ENCODE measurements at places on chromosomes 3 and 15.

- no peak for DNase-seq
Observed at GRCh38 chr3:61924090-61924735, 362.8 kb downstream of the PTPRG start.

GRCh38 chr15:79680720-79681119, 216.1 kb downstream of the MTHFS start:
- no peak for DNase-seq

DNA sequence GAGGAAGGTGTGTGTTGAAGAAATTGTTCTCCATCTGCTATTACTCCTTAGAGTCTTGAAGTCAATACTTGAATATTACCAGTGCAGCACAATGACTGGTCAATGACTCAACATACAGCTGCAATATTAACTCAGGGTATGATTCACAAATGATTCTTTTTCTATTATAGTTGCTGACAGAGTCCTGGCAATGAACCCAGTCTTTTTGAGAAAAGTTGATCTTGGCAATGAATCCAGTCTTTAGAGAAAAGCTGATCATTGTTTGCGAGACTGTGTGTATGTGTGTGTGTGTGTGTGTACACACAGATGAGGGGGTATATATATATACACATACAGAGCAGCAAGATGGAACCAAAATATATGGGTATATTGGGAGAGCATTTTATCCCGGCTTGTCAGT, 315.1 kb downstream of the ZNF385D start:
- no peak for DNase-seq

DNA sequence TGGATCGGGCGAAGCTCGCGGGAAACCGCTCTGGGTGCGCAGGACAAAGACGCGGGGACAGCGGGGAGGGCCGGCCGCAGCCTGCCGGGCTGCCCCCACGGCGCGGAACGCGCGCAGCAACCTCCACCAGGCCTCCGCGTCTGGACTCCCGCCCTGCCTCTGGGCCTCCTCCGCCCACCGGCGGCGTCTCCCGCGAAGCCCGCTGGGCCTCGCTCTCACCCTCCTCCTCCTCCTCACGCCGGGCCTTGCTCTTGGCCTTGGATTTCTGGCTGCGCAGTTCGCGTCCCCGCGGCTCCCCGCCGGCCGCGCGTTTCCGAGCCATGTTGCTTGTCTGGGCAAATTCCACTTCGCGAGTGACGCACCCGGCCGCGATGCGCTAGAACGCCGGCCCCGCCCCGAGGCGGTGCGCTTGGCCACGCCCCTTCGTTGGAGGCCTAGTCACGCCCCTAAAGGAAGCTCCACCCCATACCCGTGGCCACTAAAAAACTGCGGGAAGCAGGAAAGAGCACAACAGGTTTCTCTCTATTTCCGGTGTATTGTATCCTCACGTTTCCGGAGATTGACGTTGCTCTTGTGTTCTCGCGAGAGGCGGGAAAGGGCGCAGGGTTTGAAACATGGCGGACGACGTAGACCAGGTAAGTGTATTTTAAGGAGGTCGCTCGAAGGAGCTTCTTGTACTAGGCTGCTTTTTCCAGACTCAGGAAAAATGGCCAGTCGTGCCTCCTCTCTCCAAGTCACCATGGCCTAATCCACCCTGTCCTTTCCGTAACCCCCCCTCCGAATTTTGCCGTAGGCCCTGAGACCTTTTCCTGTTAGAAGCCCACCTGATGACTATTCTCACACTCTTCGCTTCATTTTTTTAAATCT, at the start of the genes LSM3 and XPC:
TSS of gene LSM3 (plus strand) at position 571 of the 867 bp plus-strand sequence. CDS start at position 615, 44 bp downstream.
TSS of gene XPC (minus strand) at position 355 of the 867 bp plus-strand sequence. CDS start at position 322, 33 bp downstream.
- DNase-seq = peak; percentile 99

- DNase-seq = no peak
Observed at GRCh38 chr3:50078091-50078490, 10.6 kb upstream of the RBM5 start.

GRCh38 chr3:14363991-14364390, 38.4 kb upstream of the SLC6A6 start:
- DNase-seq = no peak

DNA sequence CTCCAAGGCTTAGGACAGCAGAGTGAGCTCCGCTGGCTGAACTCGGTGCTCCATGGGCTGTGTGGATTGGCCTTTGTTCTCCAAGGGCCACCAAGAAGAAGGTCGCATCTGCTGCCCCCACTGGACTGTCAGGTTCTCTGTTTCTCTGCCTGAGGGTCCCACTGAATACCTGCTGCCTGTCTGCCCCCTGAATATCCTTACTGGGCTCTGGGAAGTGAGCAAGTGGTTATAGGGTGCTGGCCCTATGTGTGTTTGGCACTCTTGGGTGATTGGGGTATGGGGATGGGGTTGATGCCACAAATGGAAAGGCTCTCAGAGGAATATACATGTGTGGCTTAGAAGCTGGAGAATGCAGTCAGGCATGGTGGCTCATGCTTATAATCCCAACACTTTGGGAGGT, 82.3 kb downstream of the THSD4 start:
- DNase-seq = no peak

GRCh38 chr3:134369231-134369741, 5.0 kb downstream of the AMOTL2 start:
- DNase-seq = no peak

- no peak for DNase-seq
Observed at GRCh38 chr3:43363621-43364266, 77.4 kb downstream of the SNRK start.

DNA sequence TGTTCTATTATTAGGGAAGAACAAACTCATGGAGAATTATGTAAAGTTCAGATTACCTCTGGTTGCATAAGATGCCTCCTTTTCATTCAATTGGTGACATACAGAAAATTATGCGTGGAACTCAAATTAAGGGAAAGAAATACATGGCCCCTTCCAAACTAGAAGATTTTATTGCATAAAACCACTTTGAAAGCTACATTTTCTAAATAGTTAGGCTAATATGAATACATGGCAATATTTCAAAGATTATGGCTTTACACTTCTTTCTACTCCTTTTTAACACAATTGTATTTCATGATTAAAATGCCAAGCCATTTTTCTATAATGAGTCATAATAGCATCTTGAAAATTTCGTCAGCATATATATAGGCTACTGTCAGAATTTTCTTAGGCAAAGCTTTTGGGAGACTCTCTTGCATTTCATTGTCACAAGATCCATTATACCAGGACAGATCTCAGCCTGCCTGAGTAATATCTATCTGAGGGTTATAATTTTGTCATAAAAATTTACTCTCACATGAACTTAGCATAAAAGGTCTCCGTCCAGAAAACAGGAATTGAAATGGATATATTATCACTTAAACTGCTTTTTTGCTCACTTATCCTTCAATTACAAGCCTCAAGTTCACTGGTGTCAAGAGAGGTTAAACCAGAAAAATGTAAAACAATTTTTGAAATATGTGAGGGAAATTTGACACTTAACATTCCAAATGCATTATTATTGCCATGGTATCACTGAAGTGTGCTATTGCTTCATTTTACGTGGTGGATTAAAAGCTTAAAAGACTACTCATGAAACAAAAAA, 37.1 kb downstream of the CPA3 start:
- no peak for DNase-seq

GRCh38 chr15:98503970-98504369, 144.4 kb upstream of the IGF1R start:
- DNase-seq = peak; percentile 29

GRCh38 chr3:156413293-156413892, 141.5 kb downstream of the SSR3 start:
- DNase-seq = no peak

Data from NAMALWA (cell line).